ENCODE measurements at places on chromosomes 1 and 21.

GRCh38 chr21:25737421-25737820 lies 2.6 kb downstream of the GABPA start:
- no peak for DNase-seq

DNA sequence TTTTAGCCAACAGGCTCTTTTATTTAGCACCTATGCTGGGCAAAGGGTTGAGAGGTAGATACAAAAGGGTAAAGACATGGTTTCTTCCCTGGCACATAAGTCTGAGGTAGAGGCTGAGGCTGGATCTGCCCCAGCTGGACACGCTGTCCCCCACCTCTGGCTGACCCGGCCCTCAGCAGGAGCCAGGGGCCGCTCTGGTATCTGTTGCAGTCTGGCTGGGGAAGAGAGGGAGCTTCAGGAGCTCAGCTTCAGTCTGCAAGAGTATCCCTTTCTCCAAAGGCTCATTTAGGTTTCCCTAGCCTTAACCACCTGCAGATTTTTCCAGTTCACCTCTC lies 14.2 kb downstream of the BLACAT1 start:
- no peak for DNase-seq

- DNase-seq: peak; percentile 62
Measured at GRCh38 chr1:38026592-38027200, 14.2 kb downstream of the UTP11 start.

- peak; percentile 66 for DNase-seq
Measured at GRCh38 chr1:21782349-21782867, 541 bp downstream of the USP48 start.

- DNase-seq: no peak
Measured at GRCh38 chr1:21687081-21687529, 17.9 kb upstream of the RAP1GAP start.

DNA sequence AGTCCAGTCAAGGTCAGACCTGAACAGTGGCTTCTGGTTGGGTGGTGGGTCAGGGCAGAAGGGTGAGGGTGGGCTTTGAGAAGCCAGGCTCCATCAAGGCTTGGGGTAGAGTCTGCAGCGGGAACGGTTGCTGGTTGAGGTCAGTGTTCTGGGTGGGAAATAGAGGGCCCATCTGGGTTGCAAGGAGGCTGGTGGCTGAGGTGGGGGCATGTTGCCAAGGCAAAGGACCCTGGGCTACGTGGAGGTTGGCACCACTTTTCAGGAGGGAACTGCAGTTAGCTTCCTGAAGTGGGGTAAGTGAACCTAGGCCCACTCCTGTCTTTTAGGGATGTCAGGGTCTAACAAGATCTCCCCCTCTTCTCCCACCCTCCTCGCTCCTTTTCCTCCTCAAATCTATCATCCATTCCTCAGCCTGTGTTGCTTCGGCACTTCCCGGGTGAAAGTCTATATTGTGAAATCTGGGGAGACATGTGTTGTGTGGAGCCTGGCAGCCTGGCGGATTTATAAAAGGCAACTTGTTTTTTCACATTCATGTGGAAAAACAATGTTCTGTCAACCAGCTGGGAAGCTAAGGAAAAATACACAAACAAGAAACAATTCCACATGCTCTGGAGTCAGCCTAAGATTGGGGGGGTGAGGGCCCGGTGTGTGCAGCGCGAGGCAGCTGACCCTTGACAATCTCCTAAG lies 1.5 kb downstream of the IL22RA1 start:
- DNase-seq: no peak

DNA sequence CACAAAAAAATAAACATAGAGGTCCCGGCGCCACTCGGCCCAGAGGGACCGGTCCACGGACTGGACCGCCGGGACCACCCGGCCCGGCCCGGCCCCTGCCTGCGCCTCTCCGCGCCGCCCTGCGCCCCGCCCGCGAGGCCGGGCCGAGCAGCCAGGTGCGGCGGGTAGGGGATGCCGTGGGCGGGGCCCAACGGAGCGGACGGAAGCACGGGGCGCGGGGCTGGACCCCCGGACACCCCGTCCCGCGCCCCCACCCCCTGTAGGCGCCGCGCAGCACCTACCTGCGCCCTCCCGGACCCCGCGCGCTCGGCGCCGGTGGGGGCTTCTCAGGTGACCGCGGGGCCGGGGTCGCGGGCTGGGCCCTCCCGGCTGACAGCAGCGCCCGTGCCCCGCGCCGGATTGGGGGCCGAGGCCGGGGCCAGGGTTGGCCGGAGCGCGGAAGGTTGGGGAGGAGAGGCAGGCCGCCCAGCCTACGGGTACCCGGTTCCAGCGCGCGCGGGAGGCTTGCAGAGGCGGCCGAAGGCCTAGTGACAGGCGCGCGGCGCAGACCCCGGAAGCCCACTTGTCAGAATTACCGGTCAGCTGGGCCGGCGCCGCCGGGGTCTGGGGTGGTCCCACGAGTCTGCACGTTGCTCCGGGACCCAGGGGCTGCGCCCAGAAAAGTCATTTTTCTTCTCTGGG lies 351.9 kb upstream of the CAMK1G start:
- DNase-seq: no peak

DNA sequence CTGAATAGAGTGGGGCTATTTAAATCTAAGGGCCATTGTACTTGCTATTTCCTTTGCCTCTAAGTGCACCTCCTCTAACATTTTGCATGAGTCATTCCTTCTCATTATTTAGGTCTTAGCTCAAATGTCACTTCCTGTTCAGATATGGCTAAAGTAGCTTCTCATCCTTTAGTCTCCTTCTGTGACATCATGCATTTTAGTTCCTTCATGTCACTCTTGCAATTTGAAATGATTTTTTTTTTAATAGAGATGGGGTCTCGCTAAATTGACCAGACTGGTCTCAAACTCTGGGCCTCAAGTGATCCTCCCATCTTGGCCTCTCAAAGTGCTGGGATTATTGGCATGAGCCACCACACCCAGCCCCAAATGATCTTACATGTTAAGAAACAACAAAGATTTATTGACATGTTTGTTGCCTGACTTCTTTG lies 6.6 kb downstream of the TBX19 start:
- no peak for DNase-seq

DNA sequence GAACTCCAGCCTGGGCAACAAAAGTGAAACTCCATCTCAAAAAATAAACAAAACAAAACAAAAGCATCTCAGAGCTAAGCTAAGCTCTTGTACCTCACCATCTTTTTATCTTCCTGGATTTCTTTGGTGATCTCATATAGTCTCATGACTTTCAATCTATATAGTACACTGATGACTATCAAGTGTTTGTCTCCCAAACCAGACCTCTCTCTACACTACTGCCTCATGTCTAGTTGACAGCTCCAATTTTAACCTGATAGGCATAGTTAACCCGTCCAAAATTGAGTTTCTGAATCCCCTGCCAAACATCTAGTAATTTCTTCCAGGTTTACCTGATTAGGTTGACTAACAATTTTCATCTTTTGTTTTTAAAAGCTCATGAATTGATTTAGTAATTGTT lies 151.7 kb downstream of the COP1 start:
- no peak for DNase-seq

DNA sequence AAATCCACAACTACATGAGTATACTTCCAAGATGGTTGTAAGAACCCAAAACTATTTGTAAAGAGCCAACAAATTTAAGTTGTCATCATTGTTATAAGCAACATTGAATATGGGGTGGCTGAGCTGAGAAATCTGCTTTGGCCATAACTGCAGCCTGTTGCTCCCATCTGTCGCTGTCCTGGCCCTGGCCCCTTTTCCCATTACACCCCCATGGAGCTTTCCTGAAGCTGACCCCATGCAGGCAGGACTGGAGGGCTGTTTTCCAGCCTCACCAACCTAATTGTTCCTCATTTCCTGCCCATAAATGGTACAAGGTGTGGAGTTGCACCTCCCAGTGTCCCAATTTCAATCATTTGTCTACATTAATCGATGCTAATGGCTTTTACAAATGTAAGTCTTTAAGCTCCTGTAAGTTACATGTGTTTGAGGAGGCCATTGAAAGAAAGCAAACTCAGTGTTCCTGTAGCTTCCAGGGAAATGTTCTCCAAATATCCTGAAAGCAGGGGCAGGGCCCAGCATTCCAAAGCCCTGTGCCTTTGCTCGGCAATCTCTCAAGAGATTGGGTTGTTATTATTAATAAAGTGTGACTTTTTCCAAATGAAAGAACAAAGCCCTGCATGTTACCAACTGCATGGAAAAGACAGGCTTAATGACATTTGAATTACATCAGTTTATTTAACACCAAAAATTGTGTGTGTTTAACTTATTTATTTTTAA lies 545.9 kb downstream of the PLPP3 start:
- no peak for DNase-seq

DNA sequence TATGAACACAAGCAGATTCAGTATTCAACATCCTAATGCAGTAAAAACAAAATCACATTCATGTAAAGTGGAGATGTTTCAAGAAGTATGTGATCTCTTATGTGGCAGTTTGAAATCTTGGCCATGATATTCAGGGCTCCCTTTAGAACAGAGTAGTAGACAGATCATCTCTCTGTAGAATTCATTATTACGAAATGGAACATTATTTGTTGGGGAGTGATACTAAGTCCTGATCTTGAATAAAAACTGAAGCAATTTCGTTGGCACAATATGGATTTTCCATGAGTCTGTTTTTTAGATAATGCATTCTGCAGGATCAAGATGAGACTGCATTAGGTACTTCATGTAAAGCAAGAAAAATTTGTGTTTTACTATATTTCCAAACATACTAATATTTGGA lies 264.4 kb upstream of the NRIP1 start:
- DNase-seq: no peak

GRCh38 chr1:240404286-240404685 lies 207.7 kb downstream of the GREM2 start:
- DNase-seq: no peak

- no peak for DNase-seq
Measured at GRCh38 chr1:36938819-36939218, 95.5 kb downstream of the GRIK3 start.

DNA sequence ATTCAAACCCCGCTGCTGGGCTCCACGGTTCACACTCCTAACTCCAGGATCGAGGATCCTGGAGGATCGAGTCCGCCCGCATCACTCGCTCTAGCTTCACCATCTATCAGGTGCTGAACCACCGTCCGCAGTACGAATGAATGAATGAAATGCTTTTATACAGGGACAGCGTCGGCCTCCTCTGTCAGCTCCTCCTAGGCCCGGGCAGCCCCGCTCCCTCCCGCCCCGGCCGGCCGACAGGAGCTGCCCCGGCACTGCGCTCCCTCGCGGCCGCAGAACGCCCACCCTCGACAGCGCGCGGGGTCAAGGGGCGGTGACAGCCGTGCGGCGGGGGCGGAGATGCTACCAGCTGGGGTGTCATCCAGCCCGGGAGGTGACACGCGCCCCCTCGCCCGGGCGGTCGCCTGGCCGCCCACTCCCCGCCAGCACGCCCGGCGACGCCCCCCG lies 520 bp downstream of the ZBTB17 start:
- DNase-seq: peak; percentile 74

GRCh38 chr1:219488275-219488674 lies 124.6 kb downstream of the ZC3H11B start:
- no peak for DNase-seq

DNA sequence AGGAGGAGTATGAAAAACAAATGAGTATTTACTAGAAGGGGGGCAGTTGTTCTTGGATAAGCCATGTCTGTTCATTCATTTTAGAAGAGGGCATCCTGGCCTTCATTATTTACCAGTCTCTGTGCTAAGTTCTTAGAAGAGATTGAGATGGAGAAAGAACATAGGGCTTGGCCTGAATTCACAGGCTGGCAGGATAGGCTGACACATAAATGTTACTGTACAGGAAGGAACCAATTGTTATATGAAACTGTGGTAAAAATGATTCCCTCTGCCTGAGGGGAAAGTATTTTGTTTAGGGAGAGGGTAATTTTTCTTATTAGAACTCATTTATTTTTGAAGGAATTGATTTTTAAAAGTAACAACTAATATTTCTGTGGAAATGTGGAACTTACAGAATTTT lies 99.5 kb downstream of the MAN1A2 start:
- no peak for DNase-seq

GRCh38 chr1:8397511-8397910 lies 79.6 kb downstream of the SLC45A1 start:
- DNase-seq: no peak

- no peak for DNase-seq
Measured at GRCh38 chr1:10908266-10908665, 104.2 kb upstream of the TARDBP start.

DNA sequence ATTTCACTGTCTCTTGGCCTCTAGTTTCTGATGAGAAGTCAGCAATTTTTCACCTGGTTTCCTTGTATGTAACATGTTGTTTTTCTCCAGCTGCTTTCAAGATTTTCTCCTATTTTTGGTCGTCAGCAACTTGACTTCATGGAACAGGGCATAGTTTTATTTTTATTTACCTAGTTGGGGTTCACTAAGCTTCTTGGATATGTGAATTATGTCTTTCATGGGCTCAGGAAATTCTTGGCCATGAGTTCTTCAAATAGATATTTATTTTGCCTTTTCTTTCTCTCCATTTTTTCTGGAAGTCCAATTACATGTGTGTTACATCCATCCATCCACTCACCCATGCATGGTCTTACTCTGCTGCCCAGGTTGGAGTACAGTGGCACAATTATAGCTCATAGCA lies 13.7 kb downstream of the SDHB start:
- no peak for DNase-seq

GRCh38 chr1:1477206-1477605 lies 5.6 kb downstream of the ATAD3B start:
- no peak for DNase-seq

- DNase-seq: no peak
Measured at GRCh38 chr1:93095804-93096585, 16.9 kb downstream of the MTF2 start.

DNA sequence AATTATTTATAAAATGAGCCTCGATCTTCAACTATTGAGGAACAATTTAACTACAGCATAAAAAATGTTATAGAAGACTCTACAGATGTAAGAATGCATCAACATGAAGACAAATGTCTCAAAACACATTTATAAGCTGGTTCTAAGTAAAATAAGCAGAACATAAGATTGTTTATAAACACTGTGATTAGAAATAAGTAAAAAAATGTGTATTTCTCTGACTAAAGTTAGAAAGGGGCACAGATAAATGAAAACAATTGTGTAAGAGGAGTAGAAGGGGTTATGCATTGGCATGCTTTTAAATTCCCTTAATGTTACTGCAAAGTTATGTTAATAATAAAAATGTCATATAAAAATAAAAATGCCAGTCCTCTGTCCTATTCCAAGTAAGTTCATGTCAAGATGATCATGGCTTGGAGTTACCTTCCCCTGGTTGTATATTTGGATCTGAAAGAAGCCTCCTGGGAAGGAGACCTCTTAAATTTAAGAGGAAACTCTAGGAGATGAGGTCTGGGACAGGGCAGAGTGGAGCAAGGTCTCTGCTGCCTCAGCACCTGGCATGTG lies 70.2 kb upstream of the FAM20B start:
- DNase-seq: no peak

GRCh38 chr21:26840201-26840600 lies 5.0 kb downstream of the ADAMTS1 start:
- DNase-seq: no peak

DNA sequence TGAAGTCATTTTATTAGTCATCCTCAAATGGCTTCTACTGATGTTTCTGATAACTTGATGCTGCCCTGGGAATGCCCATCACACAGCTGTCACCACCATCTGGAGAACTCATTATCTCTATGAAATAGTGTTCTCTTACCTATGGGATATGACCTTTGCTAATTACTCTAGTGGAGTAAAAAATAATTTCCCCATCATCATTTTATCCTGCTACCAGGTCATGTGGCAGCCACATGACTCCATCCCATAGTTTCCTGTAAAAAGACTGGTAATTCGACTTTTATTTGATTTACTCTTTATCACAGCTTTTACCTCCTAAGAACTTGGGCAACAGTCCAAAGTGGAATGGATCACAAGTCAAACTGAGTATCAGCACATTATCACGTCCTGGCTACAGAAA lies 76.1 kb upstream of the USP25 start:
- DNase-seq: no peak
